ENCODE measurements at places on chromosomes 5 and 9. TPM values are rescaled to one million over a fixed set of nuclear protein-coding genes. Genes with fewer than 3 reads are reported as not detected.

- no peak for DNase-seq
These were observed 3.6 kb downstream of the CCL19 start for GRCh38 chr9:34687276-34688030.

GRCh38 chr5:66012271-66012670, 85.9 kb downstream of the ERBIN start:
- DNase-seq = no peak

GRCh38 chr5:34684281-34684979, 28.3 kb downstream of the RAI14 start:
- DNase-seq = no peak

Gene MELK
- total RNA-seq = 18.9 TPM

GRCh38 chr5:118068886-118069285, 919.5 kb downstream of the DTWD2 start:
- DNase-seq = no peak

DNA sequence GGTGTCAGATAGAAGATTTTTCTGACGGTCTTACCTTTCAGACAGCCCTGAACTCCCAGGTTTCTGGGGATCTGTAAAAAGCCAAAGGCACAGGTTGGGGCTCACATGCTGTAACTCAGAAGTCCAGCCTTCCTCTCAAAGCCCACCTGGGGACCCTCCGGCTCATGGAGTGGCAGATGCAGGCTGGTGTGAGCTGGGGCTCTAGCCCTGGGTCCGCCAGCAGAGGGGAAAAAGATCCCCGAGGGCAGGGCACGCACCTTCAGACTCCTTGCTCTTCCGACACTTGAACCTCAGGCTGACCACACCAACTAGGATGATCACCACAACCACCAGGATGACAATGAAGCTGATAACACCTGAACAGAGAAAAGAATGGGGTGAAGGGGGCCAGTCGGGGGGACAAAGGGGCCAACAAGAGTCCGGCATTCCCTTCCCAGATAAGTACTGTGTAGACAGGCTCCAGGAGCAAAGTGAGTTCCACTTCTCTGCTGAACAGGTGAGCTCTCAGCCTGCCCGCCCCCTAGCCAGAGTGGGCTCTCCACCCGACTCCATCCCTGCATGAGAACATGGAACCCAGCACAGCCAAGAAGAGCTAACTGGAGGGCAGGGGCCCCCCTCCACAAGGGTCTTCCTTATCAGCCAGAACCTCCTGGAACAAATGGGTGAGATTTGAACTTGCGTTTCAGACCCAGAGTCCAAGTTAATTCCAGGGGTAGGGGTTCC, 7.8 kb downstream of the ECSCR start:
- DNase-seq = no peak

GRCh38 chr9:132647355-132647754, 22.4 kb downstream of the DDX31 start:
- DNase-seq = no peak

All from urinary bladder (tissue), 4 donors.